ENCODE measurements at places on chromosomes 12 and 14. TPM values are rescaled to one million over a fixed set of nuclear protein-coding genes. Genes with fewer than 3 reads are reported as not detected.
A peak's percentile ranks its signal among the peaks of the same experiment; 100 is the strongest.

DNA sequence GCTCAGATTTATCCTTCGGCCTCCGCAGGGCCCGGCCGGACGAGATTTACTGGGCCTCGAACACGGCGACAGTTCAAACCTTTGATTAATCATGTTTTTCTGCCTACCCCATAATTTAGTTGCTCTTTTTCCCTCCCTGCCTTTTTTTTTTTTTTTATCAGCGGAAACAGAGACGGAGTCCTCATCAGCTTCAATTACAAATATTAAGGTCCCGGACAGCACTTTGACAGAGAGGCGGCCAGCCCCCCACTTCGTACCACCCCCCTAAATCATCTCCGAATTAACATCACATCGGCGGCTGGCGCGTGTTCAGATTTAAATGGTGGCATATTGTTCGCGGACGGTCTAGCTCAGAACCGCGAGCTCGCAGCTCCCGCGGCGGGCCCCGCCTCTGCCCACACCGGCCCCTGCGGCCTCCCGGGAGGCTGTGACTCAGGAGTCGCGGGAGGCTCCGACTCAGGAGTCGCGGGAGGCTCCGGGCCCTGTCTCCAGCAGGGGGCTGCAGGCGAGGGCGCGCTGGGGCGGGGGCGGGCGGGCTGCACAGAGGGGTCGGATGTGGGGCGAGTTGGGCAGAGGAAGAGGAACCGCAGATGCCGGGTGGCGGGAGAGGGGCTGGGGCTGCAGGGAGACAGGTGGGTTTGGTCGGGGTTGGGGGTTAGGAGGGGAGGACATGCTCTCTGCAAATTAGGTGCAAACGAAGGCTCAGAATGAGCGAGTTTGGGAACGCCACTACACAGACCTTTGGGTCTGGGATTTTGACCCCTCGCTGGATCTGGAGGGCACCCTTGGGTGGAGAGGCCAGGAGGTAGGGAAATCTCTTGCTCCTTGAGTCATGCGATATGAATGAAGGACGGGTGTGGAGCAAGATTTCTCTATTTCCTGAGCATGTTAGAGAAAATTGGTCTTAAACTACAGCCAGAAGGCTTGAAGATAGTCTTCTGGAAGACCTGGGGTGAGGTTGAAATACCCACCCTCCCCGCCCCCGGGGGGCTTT, 19.6 kb upstream of the ATP5MC2 start:
- DNase-seq = peak; percentile 67

DNA sequence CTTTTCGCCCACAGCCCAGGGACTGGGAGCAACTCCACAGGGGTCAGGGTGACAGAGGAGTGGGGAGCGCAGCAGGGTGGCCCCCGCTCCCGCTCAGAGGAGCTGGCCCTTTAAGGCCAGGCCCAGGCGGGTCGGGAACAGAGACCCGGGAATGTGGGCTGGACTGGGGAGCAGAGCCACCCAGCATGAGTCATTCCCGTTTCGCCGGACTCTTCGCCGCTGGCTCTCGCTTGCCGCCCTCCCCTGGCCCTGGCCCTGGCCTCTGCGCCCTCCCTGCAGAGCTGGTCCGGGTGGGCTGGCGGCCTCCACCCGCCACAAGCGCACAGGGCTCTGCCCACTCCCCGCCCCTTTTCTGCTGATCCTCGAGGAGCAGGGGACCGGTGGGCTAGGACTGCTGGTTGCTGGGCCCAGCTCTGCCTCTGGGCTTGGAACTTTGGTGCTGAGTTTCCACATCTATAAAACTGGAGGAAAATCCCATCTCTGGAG, 92.8 kb downstream of the NINJ2 start:
- no peak for DNase-seq

- DNase-seq = no peak
Observed at GRCh38 chr14:62631176-62631575, 414.1 kb downstream of the KCNH5 start.

- no peak for DNase-seq
Observed at GRCh38 chr12:99978152-99978551, 6.6 kb downstream of the ANKS1B start.

DNA sequence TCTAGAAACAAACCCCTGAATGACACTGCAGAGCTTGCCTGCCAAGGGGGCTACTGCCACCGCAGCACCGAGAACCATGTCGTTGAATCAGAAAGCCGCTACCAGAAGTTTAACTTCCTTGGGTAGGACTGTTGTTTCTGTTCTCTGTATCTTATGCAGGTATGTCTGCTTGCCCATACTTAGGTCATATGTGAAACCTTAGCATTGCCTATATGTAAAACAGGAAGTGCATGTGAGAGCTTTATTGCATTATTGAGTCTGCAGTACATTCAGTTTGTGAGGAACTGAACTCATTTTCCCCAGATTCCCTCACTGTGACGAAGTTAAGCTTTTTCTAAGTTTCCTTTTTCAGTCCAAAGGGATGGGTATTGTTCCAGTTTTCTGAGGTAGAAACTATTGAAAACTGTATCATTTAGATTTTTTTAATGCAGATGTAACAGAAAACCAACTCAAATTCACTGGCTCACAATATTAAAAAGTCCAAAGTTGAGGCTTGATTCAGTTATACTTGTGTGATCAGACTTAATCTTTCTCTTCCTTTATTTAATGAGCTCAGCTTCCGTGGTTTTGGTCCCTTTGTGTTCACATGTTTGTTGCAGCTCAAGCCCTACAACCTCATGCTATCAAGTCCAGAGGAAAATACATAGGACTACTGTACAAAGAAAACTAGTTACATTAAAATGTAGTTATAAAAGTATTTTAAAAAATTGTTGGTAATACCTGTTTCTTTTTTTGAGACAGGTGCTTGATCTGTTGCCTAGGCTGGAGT, 6.9 kb downstream of the FBXO34 start:
- DNase-seq = no peak

DNA sequence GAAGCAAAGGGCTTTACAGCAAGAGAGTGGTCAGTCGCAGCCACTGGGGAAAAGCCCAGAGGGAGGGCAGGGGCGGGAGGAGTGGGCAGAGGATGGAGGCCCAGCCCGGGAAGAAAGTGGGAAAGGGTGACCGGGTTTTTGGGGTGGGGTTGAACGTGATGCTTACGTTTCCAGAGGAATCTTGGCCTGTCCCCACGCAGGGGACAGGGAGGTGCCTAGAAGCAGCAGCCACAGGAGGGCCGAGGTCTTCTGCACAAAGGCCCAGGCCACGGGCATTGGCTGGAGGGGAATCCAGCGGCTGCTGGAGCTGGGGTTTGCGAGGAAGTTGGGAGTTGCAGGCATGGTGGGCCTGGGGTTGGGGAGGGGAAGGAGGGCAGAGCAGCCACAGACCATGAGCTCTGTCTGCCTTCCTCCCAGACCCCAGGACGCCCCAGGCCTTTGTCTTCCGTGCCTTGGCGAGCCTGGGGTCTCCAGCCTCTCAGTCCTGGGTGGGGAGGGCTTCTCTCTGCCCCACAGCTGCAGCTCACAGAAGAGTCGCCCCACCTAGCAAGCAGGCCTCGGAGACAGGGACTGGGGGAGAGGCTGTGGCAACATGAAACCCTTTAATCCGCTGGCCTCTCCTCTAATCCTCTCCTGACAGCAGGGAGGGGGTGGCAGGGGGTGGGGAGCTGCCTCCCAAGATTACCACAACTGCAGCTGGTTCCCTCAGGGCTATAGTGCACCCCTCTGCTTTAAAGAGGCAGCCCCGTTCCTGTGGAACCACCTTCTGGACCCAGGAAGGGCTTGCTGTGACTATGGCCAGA, at the start of gene CACNA2D4:
TSS of gene CACNA2D4 (minus strand) at position 572 of the 803 bp plus-strand sequence. CDS start at position 393, 179 bp downstream.
- DNase-seq = no peak

GRCh38 chr12:1629338-1630132, 504 bp downstream of the WNT5B start:
- DNase-seq = no peak

DNA sequence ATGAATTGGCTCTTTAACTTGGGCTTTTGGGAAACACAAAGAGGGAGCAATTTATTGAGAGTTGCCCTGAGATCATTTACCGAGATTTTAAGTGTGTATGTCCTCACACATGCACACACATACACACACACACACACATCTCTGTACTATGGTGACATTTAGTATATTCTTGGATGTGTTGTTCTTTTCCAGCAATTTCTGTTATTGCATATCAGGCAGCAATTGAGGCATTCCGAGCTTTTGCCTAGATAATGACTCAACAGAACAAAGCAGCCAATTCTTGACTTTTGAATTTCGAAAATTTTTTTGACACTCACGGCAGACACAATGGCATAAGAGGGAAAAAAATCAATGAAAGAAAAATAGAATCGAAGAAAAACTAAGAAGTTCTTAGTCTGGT, 248.5 kb downstream of the DUSP6 start:
- DNase-seq = no peak

DNA sequence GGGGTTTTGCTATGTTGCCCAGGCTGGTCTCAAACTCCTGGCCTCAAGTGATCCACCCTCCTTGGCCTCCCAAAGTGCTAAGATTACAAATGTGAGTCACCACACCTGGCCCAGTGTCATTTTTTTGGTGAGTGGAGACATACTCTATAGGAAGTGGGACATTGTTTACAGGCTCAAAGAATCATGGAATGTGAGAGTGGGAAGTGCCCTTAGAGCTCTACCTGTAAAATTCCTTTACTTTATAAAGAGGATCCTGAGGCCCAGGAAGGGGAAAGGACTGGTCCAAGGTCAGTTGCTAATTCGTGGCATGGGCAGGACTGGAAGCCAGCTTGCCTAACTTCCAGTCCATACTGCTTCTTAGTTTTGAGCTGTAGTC, 8.7 kb upstream of the ADCK1 start:
- no peak for DNase-seq

GRCh38 chr14:104499784-104500760, 79.5 kb upstream of the C14orf180 start:
- DNase-seq = no peak

GRCh38 chr14:78308079-78308478, 137.9 kb downstream of the NRXN3 start:
- DNase-seq = no peak

- DNase-seq = no peak
Observed at GRCh38 chr14:104184911-104185499, 46.6 kb downstream of the KIF26A start.

- peak; percentile 19 for DNase-seq
Observed at GRCh38 chr12:102483466-102483865, 3.1 kb upstream of the IGF1 start.

DNA sequence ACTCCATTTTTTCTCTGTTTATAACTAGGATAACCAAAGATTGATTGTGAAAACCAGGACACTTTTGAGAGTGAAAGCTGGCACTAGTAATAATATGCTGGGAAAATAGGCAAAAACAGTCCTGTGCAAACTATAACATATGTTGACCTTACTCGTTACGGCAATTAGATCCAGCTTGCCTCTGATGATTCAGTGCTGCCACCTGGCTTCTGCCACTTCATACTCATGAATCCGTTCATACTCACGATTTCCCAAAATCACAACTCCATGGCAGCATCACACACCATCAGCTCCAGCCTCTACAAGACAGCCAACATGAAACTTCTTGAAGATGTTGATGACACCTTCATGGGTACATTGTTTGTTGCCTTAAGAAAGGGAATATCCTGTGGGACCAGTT, 49.1 kb upstream of the CAND1 start:
- DNase-seq = no peak

- DNase-seq = no peak
Observed at GRCh38 chr12:98574110-98574509, 19.4 kb upstream of the SLC25A3 start.

GRCh38 chr12:13652105-13652504, 329.3 kb downstream of the GRIN2B start:
- DNase-seq = no peak

DNA sequence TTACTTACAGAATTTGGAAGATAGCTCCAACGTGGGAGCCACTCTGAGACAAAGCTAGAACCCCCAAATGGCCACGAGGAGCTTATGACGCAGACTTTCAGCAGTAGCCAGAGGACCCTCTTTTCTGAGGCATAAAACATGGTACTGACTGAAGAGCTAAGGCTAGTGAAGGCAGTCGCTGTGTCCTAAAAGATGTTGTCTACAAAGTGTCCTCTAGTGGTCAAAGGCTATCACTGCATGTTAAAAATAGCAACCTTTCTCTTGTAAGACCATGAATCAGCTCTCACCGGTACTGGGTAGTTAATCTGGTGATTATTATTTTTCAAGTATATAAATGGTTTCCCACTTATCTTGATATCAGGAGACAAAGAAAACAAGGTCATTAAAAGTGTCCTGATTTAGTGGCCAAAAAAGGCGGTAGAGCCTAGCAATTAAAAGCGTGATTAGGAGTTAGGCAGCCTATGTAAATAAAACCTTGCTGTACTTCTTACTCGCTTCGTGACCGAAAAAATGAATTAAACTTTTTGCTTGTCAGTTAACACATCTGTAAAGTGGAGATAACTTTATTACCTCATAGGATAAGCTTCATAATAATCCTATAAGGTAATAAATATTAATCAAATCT, 47.0 kb upstream of the LGR5 start:
- DNase-seq = no peak

DNA sequence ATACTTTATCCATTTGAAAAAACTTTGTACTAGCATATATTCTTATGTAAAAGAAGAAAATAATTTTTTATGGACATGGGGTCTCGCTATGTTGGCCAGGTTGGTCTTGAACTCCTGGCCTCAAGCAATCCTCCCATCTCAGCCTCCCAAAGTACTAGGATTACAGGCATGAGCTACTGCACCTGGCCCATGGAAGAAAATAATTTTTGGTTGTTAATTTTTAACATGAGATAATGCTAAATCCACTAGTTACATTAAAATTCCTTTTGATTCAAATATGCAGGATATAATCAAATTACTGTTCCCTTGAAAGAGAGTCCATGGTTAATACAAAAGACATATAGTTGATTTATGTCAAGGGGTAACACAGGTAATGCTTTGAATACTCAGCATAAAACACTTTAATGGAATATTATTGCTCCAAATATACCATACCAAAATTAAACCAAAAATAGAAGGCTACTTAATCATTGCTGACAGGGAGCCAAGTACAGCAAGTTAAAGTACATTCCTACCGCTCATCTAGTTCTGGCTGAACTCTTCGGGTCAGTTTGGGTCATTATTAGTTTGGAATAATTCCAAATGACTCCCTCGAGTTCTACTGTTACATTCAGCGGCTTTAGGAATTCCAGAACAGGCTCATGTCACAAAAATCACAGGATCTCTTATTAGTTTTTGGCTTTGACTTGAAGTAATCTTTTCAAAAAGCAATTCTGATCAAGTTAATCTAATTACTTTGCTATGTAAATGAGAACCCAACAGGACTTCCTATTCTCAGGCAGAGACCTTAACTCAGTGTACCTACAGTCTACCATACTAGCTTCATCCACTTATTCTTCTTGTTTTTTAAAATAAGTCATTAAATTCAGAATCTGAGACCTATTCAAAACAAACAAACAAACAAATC, 6.1 kb downstream of the SOS2 start:
- DNase-seq = no peak

JAG2 gene
- total RNA-seq = 2.5 TPM

ATXN7L3B gene
- total RNA-seq = 18.5 TPM

KCNJ8 gene
- total RNA-seq = not detected

FOXN4 gene
- not detected for total RNA-seq

SLC17A8 gene
- total RNA-seq = not detected

KLRC4 gene
- total RNA-seq = 2.4 TPM

FGF23 gene
- total RNA-seq = not detected

OR6C4 gene
- total RNA-seq = not detected

Measured in activated naive CD8-positive, alpha-beta T cell treated with anti-CD3 and anti-CD28 coated beads for 36 hours (primary cell).